ENCODE measurements at places on chromosomes 13 and 19. TPM values are rescaled to one million over a fixed set of nuclear protein-coding genes. Genes with fewer than 3 reads are reported as not detected.

Gene KLK10
- not detected for total RNA-seq

Gene ZNF528
- 10.0 TPM for total RNA-seq

Gene C19orf81
- total RNA-seq: not detected

Gene ZNF208
- not detected for total RNA-seq

Gene ACER1
- not detected for total RNA-seq

Gene POLR1G
- total RNA-seq: 23.3 TPM

Gene PSG6
- not detected for total RNA-seq

Gene PSG7
- total RNA-seq: not detected

Gene PTH2
- total RNA-seq: not detected

GRCh38 chr19:44176590-44176989, 11.7 kb downstream of the ZNF226 start:
- H3K36me3 ChIP-seq: peaks cover 11% of the 10 kb centered on the region
- H3K4me1 ChIP-seq: no peaks in the 10 kb centered on the region
- H3K27ac ChIP-seq: no peak overlapping the region
- H3K4me3 ChIP-seq: no peak overlapping the region

DNA sequence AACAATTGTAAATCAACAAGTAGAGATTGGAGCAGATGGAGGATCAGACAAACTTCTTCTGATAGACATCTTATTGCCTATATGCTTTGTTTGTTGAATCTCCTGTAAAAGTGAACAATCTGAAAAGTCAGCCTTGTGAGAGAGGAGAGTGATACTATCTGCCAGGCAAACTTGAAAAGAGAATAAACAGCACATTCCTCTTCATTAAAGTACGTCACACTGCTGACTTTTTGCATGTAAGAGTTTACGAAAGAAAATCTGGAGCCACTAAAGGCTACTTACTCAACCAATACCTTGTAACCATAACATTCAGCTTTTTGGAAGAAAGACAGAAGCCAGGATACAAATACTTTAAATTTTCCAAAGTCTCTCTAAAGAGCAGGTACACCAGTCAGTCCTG, 42.5 kb downstream of the EDNRB start:
- H3K4me1 ChIP-seq: no peaks in the 10 kb centered on the region
- H3K36me3 ChIP-seq: no peaks in the 10 kb centered on the region
- H3K27ac ChIP-seq: no peak overlapping the region
- no peak overlapping the region for H3K4me3 ChIP-seq
- DNase-seq: no peak

DNA sequence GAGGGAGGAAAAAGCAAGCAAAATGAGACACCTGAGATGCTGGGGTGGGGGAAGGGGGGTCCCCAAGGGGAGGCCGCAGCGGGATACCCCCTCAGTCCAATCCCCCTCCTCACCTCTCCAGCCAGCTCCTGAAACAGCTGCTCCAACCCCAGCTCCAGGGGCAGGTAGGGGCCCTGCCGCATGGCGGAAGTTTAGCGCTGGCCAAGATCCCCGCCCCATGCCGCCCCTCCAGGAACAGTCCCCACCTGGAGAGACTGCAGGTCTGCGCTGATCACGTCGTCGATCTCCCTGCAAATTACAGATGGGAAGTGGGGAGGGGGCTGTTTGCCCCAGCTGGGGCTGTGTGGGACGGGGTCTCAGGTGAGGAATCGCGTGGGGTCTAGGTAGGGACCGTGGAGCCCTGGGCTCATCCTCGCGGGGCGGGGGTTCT, 9.0 kb downstream of the CAPN12 start:
- no peaks in the 10 kb centered on the region for H3K27me3 ChIP-seq
- H3K36me3 ChIP-seq: peaks cover 10% of the 10 kb centered on the region
- DNase-seq: no peak
- peak overlapping the region; percentile 33 for H3K27ac ChIP-seq
- H3K4me3 ChIP-seq: no peak overlapping the region

DNA sequence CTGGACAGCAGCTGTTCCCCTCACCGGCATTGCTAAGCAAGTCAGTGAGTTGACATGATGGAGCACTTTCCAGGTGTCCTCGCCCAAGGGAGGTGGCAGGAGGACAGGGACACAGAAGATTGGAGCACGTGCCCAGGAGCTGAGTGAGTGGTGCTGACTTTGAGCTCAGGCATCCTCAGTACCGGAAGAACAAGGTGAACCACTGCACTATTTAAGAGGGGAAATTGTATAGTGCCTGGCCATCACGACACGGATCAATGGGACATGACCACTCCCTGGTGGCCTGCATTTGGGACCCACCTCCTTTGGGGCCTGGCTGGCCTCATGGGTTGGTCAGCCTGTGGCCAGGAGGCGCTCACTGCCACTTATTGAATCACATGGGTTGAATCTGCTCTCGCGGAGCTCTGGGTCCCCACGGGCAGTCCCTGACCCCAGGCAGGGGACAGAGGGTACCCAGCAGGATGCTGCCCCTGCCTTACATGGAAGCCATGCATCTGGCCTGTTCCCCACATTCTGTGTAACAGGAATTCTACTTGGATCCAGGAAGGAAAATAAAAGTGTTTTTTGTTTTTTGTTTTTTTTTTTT, 206.9 kb upstream of the ZNF536 start:
- no peak overlapping the region for H3K27ac ChIP-seq
- H3K27me3 ChIP-seq: no peaks in the 10 kb centered on the region
- no peak overlapping the region for H3K4me3 ChIP-seq

DNA sequence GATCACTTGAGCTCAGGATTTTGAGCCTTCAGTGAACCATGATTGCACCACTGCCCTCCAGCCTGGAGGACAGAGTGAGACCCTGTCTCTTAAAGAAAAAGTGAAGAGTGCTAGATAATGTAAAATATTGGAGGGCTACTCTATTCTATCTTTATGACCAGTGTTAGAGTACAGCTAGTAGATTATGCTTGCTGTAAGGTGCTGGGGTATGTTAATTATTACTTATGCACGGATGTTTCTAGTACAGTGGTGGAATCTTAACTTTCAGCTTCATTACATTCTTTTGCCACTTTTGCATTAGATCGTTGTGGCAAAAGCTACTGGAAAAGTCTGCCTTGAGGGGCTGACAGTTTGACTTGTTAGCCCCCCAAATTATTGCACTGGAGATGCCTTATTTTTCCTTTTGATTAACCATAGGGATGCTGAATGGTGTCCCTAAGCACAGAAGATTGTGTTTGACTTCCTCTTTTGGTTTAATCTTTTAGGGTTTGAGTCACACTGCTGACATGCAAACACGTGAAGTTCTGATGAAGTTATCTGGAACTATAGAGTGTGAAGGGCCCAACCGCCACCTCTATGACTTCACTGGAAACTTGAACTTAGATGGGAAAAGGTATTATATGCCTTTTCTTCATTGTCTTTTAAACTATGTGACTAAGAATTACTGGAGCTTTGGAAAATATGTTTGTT, 169.8 kb downstream of the ATP8A2 start:
- no peak overlapping the region for H3K4me3 ChIP-seq
- DNase-seq: no peak
- H3K4me1 ChIP-seq: no peaks in the 10 kb centered on the region
- no peaks in the 10 kb centered on the region for H3K27me3 ChIP-seq
- no peak overlapping the region for H3K27ac ChIP-seq

GRCh38 chr13:33550885-33551284, 265.3 kb upstream of the STARD13 start:
- peaks cover 19% of the 10 kb centered on the region for H3K4me1 ChIP-seq
- H3K27me3 ChIP-seq: no peaks in the 10 kb centered on the region
- H3K36me3 ChIP-seq: no peaks in the 10 kb centered on the region
- H3K27ac ChIP-seq: no peak overlapping the region
- no peak for DNase-seq
- no peak overlapping the region for H3K4me3 ChIP-seq

- no peak overlapping the region for H3K4me3 ChIP-seq
- H3K27me3 ChIP-seq: no peaks in the 10 kb centered on the region
- no peak overlapping the region for H3K27ac ChIP-seq
- peaks cover 5% of the 10 kb centered on the region for H3K4me1 ChIP-seq
Measured at GRCh38 chr13:103883698-103884097, 817.5 kb upstream of the SLC10A2 start.

- H3K27me3 ChIP-seq: no peaks in the 10 kb centered on the region
- no peak overlapping the region for H3K27ac ChIP-seq
- peaks cover 50% of the 10 kb centered on the region for H3K4me1 ChIP-seq
- DNase-seq: no peak
Measured at GRCh38 chr13:100809129-100809390, 134.5 kb upstream of the TMTC4 start.

DNA sequence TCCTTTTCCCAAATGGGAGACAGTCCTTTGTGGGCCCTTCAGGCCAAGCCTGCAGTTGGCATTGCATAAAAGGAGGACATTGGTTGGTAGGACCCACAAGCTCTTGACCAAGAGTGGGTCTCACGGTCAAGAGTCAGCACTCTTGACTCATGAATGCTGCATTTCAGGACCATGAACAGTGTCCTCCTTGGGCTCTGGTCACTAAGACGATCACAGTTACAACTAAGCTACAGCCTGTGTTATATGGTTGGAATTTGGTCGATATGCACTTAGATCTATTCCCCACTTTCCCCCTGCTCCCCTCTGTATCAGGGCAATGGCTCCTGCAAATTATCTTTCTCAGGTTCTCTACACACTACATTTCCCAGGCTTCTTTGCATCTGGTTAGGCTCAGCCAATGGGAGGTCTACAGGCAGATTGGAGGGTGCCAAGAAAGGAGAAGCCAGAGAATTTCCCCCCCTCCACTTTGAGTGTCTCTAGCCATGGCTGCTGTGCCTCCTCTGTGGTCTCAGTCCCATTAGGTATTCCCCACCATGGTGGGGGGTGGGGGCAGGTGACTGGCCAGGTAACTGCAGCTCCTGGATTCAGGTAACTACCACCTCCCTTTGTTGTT, 3.1 kb upstream of the OLFM2 start:
- H3K4me3 ChIP-seq: no peak overlapping the region
- H3K27ac ChIP-seq: no peak overlapping the region
- H3K27me3 ChIP-seq: peaks cover 14% of the 10 kb centered on the region
- no peaks in the 10 kb centered on the region for H3K36me3 ChIP-seq
- peaks cover 7% of the 10 kb centered on the region for H3K4me1 ChIP-seq

- no peaks in the 10 kb centered on the region for H3K27me3 ChIP-seq
- H3K27ac ChIP-seq: no peak overlapping the region
- H3K4me3 ChIP-seq: no peak overlapping the region
- H3K36me3 ChIP-seq: no peaks in the 10 kb centered on the region
Measured at GRCh38 chr13:91025442-91025841, 322.0 kb upstream of the MIR17HG start.

DNA sequence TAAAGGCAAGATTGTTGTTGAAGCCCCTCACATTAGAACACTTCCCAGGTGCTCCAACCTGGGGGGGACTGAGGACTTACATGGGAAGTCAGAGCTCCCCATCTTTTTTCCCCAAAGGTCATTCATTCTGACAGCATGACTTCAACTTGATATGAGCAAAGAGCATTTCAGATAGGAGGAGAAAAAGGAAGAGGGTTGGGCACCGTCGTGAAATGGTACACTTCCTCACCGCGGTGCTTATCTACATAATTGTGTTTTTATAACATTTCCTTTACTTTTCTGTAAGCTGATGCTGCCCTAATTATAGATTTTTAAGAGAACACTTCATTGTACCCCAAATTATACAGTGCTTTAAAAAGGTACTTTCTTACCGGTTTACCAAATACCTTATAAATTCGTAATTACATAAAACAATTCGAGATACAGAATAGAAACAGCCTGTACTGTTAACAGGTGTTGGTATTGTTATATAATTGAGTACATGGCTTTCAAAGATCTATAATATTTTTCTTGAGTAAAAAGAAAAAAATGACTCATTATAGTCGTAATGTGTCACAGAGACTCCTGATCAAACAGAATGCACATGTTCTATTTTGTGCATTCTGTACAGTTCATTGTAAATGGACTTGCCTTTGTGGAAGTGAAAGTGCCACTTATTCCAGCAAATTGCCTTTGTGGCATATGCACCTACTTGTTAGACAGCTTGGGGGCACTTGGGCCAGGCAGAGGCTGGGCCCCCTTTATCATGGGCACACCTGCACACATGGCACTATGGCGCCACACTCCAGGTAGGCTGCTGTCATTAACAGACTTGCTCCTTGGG, 81.8 kb downstream of the GGACT start:
- H3K27me3 ChIP-seq: no peaks in the 10 kb centered on the region
- H3K4me3 ChIP-seq: no peak overlapping the region
- H3K36me3 ChIP-seq: no peaks in the 10 kb centered on the region
- no peaks in the 10 kb centered on the region for H3K4me1 ChIP-seq

DNA sequence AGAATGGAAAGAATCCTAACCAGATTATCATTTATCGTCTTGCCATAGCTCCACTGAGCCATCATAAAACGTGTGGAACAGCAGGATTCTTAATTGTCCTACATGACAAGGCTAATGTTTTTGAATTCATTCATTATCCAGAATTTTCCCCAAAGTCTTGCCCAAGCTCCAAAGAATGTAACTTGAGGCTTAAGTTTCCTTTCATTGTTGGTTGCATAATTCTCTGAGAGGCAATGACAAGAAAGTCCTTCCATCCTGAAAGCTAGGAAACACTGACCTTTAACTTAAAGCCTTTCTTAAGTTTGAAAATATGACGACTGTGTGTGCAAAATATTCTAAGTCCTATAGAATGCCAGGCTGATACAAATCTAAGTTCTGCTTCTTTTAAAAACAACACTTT, 546.1 kb downstream of the SUCLA2 start:
- no peak for DNase-seq
- no peaks in the 10 kb centered on the region for H3K36me3 ChIP-seq
- H3K27ac ChIP-seq: no peak overlapping the region
- H3K27me3 ChIP-seq: no peaks in the 10 kb centered on the region
- H3K4me1 ChIP-seq: no peaks in the 10 kb centered on the region
- H3K4me3 ChIP-seq: no peak overlapping the region

DNA sequence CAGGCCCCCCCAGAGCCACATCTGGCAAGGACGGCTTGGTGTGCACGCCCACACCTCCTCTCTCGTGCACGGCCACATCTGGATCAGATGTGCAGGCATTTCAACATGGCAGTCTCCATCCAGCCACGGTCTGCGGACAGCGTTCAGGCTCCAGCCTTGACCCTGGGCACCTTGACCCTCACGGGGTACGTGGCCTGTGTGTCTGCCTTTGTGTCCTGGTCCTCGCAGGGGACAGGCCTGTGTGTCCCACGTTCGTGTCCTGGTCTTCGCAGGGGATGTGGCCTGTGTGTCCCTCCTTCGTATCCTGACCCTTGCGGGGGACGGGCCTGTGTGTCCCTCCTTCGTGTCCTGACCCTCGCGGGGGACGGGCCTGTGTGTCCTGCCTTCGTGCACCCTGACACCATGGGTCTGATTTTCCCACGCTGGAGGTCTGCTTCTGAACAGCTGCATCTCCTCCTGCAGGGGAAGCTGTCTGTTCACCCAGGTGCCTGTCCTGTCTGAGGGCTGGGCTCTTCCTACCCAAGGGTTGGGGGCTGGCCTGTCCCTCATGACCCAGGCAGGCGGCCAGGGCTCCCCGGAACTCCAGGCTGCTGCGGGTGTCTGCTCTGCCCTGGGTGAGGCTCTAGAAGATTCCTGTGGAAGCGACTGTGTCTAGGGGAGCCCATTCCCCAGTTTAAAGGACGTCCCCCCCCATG, 25.3 kb downstream of the RASA3 start:
- H3K4me3 ChIP-seq: no peak overlapping the region
- H3K27me3 ChIP-seq: peaks cover 66% of the 10 kb centered on the region
- H3K4me1 ChIP-seq: 0 out of 2 replicates have a peak, but pooled peaks cover 6% of the 10 kb centered on the region
- no peaks in the 10 kb centered on the region for H3K36me3 ChIP-seq
- DNase-seq: no peak
- H3K27ac ChIP-seq: no peak overlapping the region
